ENCODE measurements at places on chromosomes 11 and 22.

- DNase-seq, result no peak
Observed at GRCh38 chr11:77506857-77507256, 33.0 kb upstream of the PAK1 start.

GRCh38 chr11:69153661-69154060, 2.1 kb upstream of the SMIM38 start:
- DNase-seq, result no peak

- no peak for DNase-seq
Observed at GRCh38 chr22:42622061-42622710, 7.5 kb upstream of the POLDIP3 start.

DNA sequence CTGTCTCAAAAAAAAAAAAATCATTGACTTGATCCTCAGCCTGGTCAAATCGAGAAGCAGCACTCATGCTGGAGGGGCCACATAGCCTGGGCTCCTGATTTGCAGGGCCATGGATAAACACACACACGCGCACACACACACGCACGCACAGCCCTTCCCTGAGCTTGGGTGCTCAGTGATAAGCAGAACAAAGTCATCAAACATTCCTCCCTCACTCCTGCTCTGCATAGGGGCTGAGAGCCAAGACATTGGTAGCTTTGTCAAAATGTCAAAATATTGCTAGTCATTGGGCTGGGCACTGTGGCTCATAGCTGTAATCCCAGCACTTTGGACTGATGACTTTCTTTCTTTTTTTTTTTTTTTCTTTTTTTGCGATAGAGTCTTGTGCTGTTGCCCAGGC, 34.0 kb upstream of the A4GALT start:
- DNase-seq, result no peak

- DNase-seq, result no peak
Observed at GRCh38 chr11:2778630-2779498, 79.1 kb upstream of the KCNQ1OT1 start.

- DNase-seq, result no peak
Observed at GRCh38 chr22:50302564-50302963, 4.9 kb downstream of the PLXNB2 start.

- DNase-seq, result no peak
Observed at GRCh38 chr11:125146232-125146631, 18.3 kb upstream of the PKNOX2 start.

- DNase-seq, result no peak
Observed at GRCh38 chr22:24592851-24593558, at the start of gene LRRC75B. LRRC75B (minus strand) TSS chr22:24593073; CDS start chr22:24593039, 34 bp downstream.

DNA sequence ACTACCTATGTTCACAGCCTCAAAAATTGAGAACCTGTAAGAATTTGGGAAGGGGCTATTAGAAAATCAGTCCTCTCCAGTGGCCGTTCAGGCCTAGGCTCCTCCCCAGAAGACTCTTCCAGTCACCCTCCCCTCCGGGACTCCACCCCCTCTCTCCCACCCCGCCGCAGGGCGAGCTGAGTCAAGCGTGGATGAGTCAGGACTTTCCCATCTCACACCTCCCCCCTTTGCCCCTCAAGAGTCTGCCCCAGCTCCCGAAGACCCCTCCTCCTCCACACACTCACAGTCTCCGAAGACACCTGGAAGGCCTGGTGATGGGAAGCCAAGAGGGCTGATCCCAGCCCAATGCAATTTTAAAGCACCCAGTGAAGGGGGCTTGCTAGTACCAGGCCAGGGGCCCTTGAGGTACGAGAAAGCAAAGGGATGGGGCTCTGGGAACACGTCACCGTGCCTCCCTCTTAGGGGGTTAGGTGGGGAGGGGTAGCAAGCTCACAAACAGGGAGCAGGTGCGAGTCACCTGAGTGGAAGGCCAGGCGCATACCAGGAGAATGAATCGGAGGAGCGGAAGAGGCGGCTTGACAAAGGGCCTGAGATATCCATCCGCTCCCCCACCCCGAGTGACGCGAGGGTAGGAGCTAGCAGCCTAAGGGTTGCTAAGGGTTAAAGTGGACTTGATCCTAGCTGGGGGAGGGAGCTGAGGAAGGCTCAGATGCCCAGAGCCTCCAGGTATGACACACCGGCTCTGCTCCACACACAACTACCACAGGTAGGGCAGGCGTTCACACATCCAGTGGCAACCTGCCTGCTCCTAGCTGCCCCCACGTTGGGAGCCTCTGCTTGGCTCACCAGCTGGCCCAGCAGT, 13.6 kb downstream of the BCL9L start:
- no peak for DNase-seq

GRCh38 chr11:92911478-92911877, 58.0 kb upstream of the MTNR1B start:
- DNase-seq, result no peak

GRCh38 chr22:26075251-26075650, 94.0 kb upstream of the SEZ6L start:
- no peak for DNase-seq

DNA sequence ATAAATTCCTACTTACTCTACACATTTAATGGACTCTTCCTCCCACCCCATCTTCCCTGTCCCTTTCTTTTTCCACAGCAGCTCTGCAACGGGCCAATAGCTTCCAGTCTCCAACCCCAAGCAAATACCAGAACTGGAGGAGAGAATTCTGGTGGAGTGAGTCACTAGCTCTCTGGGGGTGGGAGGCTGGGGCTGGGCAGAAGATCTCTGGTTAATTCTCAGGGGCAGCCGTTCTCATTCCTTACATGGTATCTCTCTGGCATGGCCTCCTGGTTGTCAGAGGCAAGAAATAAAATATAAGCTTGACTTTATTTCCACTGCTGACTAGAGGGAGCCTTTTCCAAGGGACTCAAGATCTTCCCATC, 90.4 kb upstream of the PARVA start:
- DNase-seq, result no peak

DNA sequence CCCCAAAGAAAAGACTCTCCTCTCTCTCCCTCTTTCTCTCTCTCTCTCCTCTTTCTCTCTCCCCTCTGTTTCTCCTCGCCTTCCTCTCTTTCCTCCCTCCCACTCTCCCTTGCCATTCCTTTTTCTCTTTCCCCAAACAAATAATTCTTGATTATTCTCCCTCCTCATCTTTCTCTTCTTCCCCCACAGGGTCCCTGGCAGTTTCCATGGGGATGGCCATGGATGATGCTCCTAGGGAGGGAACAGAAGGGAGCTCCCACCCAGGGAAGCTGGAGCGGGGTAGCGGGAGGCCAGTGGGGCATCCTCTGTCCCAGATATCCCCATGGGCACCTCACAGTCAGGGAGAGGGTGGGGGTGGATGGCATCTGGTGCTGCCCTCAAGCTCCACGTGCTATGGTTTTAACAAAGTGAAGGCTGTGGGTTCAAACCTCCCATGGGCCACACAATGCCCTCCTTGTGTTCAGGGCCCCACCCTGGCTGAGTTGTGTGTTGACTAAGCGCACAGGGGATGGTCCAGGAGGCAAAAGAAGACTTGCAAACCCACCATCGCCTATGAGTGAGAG, 266.4 kb downstream of the BUD13 start:
- no peak for DNase-seq

- DNase-seq, result no peak
Observed at GRCh38 chr11:105870516-105871113, 151.4 kb downstream of the MSANTD4 start.

DNA sequence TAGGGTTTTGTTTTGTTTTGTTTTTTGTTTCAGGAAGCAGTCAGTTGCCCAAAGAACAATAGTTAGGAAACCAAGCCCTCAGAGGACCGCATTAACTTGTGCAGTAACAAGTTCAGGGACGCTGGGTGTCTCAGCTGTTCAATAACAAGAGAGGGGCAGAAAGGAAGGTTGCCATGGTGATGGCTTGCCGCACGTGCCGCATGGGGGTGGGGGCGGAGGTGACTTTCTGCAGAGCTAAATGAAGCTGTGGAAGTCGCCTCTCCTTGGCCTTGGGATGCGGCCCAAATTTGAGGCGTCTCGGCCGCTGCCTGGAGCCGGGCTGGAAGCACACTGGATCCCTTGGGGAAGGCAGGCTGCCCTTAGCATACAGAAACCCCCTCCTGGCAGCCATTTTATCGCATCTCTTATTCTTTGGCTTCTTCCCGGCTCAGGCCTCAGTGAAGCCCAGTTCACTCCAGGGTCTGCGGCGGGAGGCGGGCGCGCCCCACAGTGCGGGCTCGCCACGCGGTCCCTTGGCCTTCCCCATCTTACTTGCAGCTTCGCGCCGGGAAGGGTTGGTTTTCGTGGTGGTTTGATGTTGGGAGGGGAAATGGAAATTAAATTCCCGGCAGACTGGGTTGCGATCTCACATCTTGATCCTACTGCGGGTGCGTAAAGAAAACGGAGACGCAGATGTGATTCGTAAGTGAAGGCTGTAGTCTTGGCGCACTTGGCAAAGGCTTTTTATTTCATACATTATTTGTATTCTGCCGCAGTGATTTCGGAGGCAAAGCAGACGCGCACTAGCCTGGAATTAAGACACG, 94.3 kb downstream of the SLC17A6 start:
- no peak for DNase-seq

All from stimulated activated CD4-positive, alpha-beta T cell treated with anti-CD3 and anti-CD28 coated beads, TNF-alpha, amount 100 ng/mL, for 1 hour (primary cell).